ENCODE measurements at places on chromosomes 7 and 10.

- DNase-seq = no peak
Observed at GRCh38 chr10:58993480-58994221, 182.8 kb upstream of the PHYHIPL start.

DNA sequence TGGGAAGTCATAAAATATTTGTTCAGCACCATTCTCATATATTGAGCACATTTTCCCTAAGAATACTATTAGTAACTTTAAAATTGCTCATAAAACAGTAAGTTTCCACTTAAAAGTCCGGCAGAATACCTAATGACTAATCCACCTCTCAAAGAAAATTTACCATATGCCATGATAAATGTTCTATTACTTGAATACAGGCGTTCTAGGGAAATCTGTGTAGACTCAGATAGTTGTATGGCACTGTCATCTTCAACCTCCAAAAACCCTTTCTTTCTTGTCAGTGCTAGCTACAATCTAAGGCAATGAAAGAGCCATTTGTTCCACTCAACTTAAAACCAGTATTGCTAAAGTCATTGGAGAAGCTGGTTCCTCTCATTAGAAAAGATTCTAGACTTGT is 7.3 kb downstream of the GPR37 start:
- no peak for DNase-seq

- no peak for DNase-seq
Observed at GRCh38 chr10:44217274-44217820, 167.6 kb downstream of the CXCL12 start.

DNA sequence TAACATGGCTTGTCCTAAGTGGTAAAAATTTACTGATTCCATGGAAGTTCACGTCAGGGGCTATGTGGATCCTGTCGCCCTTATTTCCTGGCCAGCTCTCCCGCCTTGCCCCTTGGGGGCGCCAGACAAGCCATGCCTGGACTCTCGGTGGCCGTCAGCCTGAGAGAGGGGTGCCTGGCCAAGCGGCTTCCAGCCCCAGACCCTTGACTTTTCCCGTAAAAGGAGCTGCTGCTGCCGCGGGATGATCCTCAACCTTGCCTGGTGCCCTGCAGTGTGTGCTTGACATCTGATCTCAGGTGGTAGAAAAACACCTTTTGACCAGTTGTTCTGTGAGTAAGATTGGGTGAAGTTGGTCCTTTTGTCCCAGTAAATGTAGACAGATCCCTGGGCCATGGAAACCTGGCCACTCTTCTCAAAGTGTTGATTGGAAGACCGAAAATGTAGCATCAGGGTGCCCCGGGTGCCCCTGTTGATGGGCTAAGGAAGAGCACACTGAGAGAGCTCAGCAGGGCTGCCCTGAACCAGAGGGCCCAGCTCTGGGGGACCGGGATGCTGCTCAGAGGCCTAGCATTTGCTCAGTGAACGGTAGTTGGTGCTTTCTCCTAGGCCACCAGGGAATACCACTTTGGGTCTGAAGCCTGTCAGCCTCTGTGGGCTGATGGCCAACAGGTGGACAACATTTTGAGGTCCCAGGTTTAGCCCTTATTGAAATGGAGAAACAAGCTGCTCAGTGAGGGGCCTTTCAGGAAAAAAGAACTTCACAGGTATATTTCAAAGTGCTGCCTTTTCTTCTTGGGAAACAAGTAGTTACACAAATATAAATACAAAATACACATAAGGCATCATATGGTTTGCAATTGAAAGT is 162.5 kb downstream of the LRMDA start:
- DNase-seq = no peak
